Stimulated activated CD4-positive, alpha-beta T cell treated with anti-CD3 and anti-CD28 coated beads, Interleukin-4, amount 100 ng/mL, for 24 hours (primary cell): ENCODE measurements at places on chromosomes 5 and 9.

GRCh38 chr5:124921694-124922093 lies 175.3 kb upstream of the ZNF608 start:
- no peak for DNase-seq

- DNase-seq, result no peak
Observed at GRCh38 chr5:172736508-172737135, 34.4 kb downstream of the DUSP1 start.

GRCh38 chr9:127112056-127112455 lies 10.4 kb downstream of the ANGPTL2 start:
- no peak for DNase-seq

GRCh38 chr9:127989094-127989493 lies 8.3 kb upstream of the EEIG1 start:
- DNase-seq, result no peak

DNA sequence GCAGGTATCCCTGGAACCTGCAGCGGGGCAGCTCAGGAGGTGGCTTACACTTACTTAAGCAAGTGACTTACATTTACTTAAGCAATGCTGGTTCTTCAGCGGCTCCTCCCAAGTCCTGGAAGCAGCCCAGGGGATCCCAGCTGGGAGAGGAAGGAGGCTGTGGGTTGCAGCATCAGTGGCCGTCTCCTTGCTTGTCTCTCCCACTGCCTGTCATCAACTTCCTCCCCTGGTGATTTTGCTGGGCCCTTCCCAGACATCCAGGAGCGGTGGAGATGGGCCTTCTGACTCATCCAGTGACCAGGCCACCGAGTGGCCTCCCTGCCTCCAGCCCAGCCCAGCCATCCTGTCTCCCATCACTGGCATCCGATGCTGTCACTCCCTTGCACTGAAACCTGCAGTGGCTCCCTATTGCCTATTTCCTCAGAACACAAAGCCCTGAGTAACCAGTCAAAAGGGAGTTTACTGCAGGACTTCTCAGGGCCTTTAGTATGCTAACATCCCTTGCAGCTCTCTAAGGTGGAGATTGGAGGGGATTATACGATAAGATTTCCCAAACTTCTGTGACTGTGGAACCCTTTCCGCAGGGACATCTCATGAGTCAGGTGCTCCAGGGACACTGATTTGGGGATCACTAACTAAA lies 155.9 kb upstream of the PHYKPL start:
- no peak for DNase-seq

DNA sequence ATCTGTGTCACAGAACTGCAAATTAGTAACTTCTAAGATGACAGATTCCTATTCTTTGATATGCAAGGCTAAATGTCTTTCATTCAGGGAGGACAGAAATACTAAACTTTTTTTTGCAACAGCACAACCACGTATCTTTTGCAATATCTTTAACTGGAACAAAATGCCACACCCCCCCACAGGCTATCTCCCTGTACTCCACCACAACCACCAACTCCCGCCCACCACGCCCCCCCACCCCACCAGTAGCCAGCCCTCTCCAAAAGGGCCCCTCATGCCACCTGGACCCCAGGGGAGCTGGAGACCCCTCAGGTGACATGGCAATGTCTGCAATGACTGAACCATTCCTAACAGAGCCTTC lies 131.8 kb downstream of the ROR2 start:
- no peak for DNase-seq

DNA sequence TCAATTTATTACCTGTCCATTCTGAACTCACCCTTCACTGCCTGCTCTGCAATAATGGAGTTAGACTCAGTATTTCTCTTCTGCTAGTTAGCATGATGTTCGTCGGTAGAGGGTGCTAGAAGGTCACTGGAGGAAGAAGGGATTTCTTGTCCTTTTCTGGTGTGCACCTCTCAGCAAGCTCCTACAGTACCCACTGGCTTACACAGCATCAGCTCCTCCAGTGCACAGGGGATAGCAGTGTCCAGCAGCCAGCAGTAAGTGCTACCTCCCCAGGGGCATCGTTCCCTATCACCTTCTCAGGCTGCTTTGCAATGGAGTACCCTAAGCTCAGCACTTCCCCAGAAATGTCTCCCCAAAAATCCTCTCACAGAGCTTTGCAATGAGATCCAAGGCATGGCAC lies 45.9 kb upstream of the APC start:
- DNase-seq, result no peak
